Stimulated activated CD4-positive, alpha-beta T cell treated with anti-CD3 and anti-CD28 coated beads, Interleukin-12 subunit alpha, Interleukin-12 subunit beta, amount 100 ng/mL, for 24 hours (primary cell): ENCODE measurements at places on chromosomes 6 and 20.

DNA sequence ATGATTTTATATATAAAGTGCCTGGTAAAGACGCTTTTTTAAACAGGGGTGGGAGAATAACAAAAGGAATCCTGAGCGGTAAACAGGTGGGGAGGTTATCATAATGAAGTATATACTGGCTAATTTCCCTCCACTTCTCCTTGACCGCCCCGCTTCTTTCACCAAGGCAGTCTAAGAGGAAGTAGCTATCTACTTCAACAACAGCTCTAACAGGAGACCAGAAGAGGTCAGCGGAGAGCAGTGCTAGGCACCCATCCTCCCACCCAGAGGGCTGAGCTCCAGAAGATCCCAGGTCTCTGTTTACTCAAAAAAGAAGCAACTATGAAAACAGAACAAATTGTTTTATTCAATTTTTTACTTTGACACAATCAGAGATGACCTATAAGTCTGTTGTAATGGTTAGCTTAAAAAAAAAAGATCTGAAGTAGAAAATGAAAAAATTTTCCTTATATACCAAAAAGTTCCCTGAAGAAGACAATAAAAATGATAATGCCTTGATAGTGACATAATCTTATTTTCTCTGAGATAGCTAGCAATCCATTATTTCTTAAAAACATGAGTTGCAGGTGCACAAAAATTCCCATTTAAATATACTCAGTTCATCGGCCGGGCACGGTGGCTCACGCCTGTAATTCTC lies 141.1 kb downstream of the PDSS2 start:
- DNase-seq, result no peak

GRCh38 chr6:96509281-96509680 lies 12.3 kb upstream of the UFL1 start:
- no peak for DNase-seq

GRCh38 chr20:401682-402495 lies 6.2 kb upstream of the RBCK1 start:
- no peak for DNase-seq

GRCh38 chr6:98929498-98930060 lies 18.2 kb downstream of the FBXL4 start:
- DNase-seq, result no peak

DNA sequence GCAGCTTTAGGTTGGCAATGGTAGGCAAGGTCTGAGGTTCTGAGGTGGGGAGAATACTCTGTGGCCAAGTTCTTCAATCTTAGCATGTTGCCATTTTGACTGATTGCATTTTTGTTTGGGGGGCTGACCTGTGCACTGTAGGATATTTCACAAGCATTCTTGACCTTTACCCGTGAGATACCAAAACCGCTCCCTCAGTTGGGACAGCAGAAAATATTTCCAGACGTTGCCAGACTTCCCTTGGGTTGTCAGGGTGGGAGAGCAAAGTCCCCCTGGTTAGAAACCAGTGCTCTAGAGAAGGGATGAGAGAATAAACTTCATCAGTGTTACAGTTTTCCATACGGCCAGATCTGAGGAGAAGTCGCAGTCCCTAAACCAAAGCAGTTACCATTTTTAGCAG lies 279.6 kb downstream of the TFAP2B start:
- no peak for DNase-seq

GRCh38 chr6:73968221-73968757 lies 272.3 kb downstream of the CD109 start:
- no peak for DNase-seq

DNA sequence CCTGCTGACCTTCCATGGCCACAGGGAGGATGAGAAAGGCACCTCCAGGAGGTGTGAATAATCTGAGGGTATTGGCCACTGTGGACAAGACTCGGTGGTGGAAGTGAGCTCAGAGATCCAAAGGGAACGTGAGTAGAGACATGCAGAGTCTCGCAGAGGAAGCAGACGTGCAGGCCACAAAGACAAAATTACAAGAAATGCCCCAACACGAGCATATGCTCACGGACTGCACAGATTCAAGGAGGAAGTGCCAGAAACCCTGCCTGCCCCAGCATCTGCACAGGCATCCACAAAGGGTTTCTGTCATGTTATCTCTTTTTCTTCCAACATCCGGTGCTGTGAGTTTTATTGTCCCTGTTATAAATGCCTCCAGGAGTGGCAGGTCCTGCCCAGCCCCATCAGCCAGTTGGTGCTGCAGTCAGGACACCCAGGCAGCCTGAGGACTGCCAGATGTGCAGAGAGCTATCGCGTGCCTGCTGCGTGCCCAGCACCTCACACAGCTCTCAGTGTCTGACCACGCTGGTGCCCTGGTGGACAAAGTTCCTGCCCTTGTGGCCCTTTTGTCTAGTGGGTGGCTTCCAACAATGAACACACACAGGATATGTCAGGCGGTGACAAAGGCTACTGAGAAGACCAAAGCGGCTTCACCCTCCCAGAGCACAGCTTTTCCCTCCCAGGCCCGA lies 34.0 kb upstream of the FANCE start:
- no peak for DNase-seq

- no peak for DNase-seq
Measured at GRCh38 chr20:63026582-63027165, 19.9 kb upstream of the BHLHE23 start.

GRCh38 chr6:19714434-19715166 lies 122.6 kb upstream of the ID4 start:
- DNase-seq, result no peak

- no peak for DNase-seq
Measured at GRCh38 chr6:153947808-153948447, 91.1 kb upstream of the OPRM1 start.

DNA sequence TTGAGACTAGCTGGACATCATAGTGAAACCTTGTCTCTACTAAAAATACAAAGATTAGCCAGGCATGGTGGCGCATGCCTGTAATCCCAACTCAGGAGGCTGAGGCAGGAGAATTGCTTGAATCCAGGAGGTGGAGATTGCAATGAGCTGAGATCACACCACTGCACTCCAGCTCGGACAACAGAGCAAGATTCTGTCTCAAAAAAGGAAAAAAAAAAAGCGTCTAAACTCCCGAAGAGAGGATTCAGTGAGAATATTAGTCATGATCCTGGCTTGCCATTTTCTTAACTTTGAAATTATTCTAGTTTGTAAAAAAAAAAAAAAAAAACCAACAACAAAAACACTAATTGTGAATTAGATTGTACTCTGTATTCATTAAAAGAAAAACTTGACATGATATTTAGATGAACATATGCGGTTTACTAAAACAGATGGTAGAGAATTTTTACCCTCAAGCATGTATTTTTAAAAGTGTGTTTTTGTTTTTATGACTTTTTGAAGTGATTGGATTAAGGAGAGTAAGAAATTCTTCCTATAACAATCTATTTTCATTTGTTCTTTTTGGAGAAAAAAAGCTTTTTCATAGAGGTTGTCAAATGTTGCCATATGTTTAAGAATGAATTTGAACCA lies 80.7 kb downstream of the UST start:
- no peak for DNase-seq

- DNase-seq, result no peak
Measured at GRCh38 chr6:424741-425417, 33.3 kb downstream of the IRF4 start.

- no peak for DNase-seq
Measured at GRCh38 chr20:24933266-24933908, 15.7 kb upstream of the CST7 start.

DNA sequence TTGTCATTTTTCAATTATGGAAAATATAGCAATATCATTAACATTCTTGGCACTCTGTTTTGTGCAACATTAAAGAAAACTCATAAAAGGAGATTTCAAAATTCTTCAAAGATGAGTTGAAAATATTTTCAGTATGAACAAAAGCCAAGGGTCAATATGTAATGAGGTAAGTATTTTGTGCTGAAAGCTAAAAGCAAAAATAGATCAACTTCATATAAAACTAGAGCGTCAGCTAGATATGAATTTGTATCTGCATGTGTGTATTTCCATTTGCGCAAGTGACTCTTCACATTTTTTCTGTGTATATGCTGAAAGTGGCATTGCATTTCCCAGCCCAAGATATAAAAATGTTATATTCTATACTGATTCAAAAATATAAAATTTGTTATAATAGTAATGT lies 492.1 kb upstream of the EYS start:
- no peak for DNase-seq

DNA sequence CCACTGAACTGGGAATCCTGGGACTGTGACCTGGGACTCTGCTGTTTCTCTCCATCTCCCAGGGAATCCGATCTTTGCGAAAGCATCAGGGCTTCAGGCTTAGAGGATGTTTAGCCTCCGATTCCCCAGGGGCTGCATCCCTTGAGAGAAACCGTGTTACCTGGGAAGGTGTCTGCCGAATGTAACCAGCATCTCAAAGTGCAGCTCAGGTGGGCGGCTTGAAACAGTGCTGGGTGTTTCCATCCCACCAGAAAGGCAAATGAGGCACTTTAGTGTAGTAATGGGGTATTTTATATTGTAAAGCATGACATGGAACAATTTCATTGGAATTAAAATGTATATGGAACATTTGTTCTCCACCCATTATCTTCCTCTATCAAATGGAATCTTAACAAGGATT lies 15.2 kb downstream of the CDH4 start:
- DNase-seq, result no peak

DNA sequence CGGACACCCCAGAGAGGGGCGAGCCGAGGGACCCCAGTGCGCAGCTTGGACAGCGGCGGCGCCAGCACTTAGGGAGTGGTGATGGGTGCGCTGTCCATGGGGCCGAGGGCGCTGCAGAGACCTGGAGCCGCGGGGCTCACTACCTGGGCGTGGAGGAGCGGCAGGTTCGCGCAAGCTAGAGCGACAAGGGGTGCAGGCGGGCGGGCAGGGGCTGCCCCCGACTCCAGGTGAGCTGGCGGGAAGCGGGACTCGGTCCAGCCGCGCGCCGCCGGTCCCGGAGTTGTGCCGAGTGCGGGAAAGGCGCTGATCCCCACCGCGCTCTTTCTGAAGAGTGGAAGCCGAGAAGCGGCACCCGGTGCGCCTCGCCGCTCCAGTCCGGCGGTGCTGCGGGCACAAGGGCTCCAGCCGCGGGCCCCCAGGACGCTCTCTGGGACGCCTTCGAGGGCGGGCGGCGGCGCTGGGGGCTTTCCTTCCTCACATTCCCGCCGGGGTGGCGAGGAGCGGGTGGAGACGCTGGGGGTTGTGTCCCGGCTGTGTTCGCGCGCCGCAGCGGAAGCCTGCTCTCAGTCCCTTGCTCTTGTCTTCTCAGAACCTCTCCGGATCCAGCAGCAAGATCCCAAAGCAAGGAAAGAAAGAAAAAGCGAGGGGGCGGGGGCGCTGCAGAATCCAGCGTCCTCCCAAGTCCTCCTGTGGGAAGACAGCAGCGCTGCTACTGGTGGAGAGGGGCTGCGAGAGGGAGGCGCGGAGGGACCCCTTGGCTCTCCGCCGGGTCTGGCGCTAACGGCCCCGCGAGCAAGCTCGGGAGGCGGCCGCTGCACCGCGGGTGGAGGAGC lies at the start of gene B3GAT2:
Gene B3GAT2, minus strand, starts transcription at position 610 of the 833 bp plus-strand sequence. CDS start 631 bp downstream, outside the sequence.
- no peak for DNase-seq

DNA sequence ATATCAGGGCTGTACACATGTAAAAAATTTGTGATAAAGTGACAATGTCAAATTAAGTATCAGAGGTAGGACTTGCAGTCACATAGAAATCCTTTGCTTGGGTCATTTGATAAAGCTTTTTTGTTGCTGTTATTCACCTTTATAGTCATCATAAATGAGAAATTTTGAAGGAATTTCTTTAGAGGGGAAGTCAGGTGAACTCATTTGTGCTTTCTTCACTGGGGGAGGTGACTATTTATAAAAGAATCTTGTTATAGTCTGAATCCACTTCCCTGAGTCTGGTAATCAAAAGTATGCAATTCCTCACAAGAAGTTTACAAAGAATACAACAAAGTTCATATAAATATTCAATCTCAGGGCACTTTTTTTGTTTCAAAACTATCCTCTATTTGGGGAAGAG lies 47.7 kb downstream of the FRK start:
- DNase-seq, result no peak

DNA sequence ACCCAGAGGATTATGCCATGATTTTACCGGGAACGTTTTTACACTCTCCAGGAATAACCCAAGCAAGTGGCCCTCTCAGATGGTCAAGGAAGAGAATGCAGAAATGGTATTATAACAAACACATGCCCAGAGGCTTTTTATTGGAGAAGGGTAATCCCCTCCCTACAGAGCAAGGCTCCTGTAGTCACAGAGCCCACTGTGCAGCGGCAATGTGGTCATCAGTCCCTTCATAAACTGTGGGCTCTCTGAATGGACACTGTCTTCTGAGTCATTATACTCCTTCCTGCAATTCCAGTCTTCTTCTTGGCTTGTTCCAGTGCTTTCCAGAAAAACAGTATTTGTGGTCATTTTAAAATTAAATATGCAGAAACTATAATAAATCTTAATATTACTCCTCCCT lies 74.7 kb downstream of the LAMA4 start:
- no peak for DNase-seq

GRCh38 chr6:100336876-100337275 lies 127.8 kb downstream of the SIM1 start:
- DNase-seq, result no peak

- no peak for DNase-seq
Measured at GRCh38 chr6:154343473-154344308, 12.9 kb downstream of the IPCEF1 start.

- DNase-seq, result no peak
Measured at GRCh38 chr6:90293319-90293953, 3.2 kb downstream of the BACH2 start.

- DNase-seq, result peak; percentile 47
Measured at GRCh38 chr20:16803965-16804792, 56.0 kb downstream of the OTOR start.

- DNase-seq, result no peak
Measured at GRCh38 chr6:33980176-33981175, 165.4 kb downstream of the GRM4 start.

DNA sequence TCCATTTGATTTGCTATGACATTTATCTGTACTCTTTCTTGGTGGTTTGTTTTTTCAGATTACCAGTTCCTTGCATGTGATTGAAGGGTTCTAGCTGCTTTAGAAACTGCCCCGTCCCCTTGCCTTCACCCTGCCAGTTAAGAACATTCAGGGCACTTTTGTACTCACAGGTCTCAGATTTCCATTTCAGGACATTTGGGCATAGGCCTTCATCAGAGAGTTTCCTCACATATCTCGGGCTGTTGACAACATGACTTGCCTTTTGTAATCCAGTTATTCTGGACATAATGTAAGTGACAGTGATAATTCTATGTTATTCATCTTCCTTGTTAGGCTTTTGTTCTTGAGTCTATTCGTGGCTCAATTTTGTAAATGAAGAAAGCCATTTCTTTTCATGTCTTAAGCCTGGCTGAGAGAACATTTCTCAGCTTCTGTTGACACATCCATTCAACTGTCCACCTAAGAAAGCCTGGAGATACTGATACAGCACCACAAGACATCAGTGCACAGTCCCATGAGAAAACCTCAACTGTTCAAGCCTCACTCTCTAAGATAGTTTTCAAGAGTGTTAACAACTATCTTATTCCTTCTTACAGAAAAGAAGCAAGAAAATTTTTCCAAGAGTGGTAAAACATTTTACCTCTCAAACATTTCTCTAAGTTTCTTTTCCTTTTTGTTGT lies 209.3 kb upstream of the SGK1 start:
- no peak for DNase-seq

GRCh38 chr6:137097057-137097456 lies 52.3 kb upstream of the IL20RA start:
- DNase-seq, result no peak
